Cardiac septum (tissue), 1 donor: ENCODE measurements at places on chromosomes 16 and 17. TPM values are rescaled to one million over a fixed set of nuclear protein-coding genes. Genes with fewer than 3 reads are reported as not detected.

DNA sequence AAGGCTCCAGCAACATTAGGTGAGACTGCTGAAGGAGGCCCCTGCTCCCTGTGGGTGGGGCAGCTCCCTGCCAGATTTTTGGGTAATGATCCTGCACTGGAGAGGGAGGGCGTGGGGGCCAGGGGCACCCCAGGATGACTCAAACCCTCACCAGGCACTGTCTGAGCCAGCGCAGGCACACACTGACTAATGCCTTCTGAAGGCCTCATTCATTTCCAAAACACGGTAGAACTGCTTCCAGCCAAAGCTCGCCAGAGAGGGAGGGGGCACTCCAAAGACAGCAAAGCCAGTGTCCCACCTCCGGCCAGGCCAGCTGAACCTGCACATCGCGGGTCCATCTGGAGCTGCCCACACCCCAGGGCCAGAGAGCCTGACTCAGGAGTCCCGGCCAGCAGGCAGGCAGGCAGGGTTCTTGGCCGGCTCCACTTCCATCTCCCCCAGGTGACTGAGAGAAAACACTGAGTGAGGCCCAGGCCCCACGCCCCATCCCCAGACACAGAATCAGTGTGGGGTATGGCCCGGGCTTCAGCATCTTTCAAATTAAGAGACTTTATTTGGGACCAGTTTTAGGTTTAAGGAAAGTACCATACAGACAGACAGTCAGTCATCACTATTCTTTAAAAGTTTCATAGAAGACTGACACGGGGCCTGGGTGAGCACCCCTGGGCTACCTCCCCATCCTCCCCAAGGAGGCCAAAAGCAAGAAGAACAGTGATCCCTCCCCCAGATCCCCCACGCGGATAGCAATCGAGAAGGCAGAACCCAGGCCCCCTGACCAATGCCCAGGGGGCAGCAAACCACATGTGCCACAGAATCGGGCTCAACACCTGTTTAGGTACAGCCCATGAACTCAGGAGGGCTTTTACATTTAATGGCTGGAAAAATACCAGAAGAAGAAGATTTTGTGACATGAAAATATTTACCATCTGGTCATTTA lies 2.3 kb downstream of the PIEZO1 start:
- DNase-seq: no peak

DNA sequence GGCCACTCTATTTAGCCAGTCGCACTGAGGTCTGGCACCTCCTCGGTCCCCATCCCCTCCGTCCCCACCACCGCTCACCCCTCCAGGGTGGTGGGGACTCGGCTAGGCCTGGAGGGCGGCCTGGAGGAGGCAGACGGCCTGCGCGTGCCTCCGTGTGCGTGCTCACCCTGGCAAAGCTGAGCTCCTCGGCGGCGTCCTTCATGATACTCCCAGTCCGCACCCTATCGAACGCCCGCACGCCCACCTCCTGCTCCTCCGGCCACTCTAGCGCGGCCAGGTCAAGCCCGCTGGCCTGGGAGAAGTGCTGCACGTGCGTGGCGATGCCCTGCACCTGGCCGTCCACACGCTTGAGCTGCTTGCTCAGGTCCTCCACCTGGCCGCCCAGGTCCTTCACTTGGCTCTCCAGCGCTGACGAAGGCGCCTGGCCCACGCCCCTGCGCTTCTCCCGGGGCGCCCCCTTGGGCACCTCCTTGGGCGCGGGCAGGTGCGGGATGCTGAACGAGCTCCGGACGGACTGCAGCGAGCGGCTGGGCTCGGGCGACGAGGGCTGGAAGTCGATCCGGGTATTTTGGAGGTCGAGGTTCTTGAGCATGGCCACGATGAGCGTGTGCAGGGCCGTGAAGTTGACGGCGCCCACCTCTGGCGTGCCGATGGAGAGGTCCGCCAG lies 644 bp downstream of the QRICH2 start:
- no peak for DNase-seq

- no peak for DNase-seq
Measured at GRCh38 chr16:25269879-25270278, 12.2 kb upstream of the ZKSCAN2 start.

DNA sequence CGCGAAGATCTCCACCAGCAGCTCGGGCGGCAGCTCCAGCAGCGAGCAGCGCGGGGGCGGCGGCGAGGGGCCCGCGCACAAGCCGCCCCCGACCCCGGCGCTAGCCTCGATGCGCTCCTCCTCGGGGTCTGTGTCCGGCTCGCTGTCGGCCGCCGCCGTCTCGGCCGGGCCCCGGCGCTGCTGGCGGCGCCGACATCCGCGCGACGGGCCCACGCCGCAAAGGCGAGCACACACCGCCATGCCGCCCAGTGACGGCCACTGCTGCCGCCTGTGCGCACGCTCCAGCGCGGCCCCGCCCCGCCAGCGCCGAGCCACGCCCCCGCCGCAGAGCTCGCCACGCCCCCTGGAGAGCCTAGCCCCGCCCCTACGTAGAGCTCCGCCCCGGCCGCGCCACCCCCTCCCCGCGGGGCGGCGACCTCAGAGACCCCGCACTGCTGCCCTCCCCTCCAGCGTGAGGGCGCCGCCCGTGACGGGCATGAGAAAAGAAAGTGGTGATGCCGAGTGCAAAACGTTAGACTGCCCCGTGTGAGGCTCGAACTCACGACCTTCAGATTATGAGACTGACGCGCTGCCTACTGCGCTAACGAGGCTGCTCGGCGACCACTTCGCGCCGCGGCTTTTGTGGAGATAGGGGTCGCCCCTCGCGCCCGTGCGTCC lies at the start of gene FBXO31:
TSS of gene FBXO31 (minus strand) at position 272 of the 657 bp plus-strand sequence. CDS start at position 240, 32 bp downstream.
- peak; percentile 96 for DNase-seq

- no peak for DNase-seq
Measured at GRCh38 chr16:21190599-21190998, 20.8 kb downstream of the ZP2 start.

- peak; percentile 91 for DNase-seq
Measured at GRCh38 chr16:10964039-10964890, 19.9 kb downstream of the CLEC16A start.

- DNase-seq: no peak
Measured at GRCh38 chr16:23920446-23920845, 84.7 kb downstream of the PRKCB start.

DNA sequence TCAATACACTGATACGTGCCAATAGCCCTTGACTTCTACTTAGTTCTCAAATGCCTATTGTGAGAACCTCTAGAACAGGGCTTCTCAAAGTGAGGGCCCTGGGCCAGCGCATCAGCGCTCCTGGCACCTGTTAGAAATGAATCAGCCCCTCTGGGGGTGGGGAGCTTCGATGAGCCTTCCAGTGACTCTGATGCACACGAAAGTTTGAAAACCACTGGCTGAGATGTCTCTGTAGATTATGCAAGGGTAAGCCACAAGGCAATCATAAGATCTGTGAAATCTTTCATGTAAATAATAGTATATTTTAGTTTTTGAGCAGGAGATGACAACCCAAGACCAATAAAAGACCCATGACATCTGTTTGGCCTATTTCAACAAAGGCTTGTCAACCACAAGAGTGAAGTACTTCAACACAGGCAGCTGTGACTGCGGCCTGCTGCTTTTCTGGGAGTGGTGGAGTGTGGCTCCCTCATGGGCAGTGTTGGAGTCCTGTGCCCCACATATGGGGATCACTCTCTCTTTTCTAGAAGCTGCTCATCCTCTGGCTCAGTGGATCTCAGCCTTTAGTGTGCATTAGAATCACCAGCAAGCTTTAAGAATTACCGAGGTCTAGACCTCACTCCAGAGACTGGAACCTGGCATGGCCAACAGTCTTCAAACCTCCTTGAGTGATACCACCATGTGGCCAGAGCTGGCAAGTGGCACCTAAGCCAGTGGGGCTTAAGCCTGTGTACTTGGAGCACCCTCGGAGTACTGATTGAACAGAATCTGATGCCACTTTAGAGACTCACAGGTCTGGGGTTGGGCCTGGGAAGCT lies 5.8 kb downstream of the MTHFSD start:
- DNase-seq: no peak

- no peak for DNase-seq
Measured at GRCh38 chr16:8853150-8853549, 15.7 kb downstream of the CARHSP1 start.

GRCh38 chr17:46190763-46191162 lies 2.5 kb downstream of the KANSL1 start:
- DNase-seq: no peak

DNA sequence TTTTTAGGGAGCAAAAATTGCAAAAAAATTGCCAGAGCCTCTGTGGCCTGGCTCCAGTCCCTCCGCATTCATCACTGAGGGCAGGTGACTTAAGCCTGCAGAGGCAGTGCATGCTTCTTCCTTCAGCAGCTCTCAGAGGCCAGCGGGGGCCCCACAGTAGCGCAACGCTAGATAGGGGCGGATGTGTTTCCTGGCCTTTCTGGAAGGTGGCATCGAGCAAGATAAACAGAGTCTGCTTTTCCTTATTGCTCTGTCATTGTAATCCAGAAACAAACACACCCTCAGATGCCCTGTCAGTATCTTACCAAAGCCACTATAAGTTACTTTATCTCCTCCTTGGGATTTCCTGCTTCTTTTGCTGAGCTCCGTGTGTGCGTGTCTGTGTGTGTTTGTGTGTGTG lies 75.5 kb upstream of the IRX6 start:
- DNase-seq: no peak

- DNase-seq: no peak
Measured at GRCh38 chr16:3001316-3001715, 11.4 kb upstream of the CLDN9 start.

IST1 gene
- total RNA-seq: 111 TPM

IRX5 gene
- 15.4 TPM for total RNA-seq

ASGR1 gene
- total RNA-seq: 0.54 TPM

HOXB5 gene
- total RNA-seq: not detected

EVPL gene
- total RNA-seq: 0.05 TPM

ASPHD1 gene
- total RNA-seq: 0.38 TPM
